Mesendoderm (in vitro differentiated cells): ENCODE measurements at places on chromosomes 12 and 14.

GRCh38 chr12:91172096-91172495 lies 10.5 kb downstream of the DCN start:
- no peak for DNase-seq

GRCh38 chr12:98725476-98726247 lies 80.6 kb downstream of the APAF1 start:
- peak; percentile 71 for DNase-seq

DNA sequence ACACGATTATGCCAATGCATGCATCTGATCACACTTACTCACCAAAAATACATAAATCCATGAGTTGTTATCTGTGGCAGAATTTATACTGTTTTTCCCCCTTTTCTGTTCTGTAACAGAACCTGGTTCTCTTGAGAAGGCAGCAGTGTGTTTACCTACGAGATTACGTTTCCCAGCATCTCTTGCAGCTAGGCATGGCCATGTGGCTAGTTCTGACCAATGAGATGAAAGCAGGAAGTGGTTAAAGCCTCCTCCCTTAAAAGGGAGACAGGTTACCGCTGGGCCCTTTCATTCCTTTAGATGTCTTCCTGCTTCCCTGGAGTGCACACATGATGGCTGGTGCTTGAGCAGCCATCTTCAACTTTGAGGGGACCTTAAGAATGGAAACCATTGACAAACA lies 11.7 kb upstream of the ASPG start:
- no peak for DNase-seq

- DNase-seq = peak; percentile 42
Observed at GRCh38 chr12:30417697-30418231, 277.9 kb downstream of the IPO8 start.

- no peak for DNase-seq
Observed at GRCh38 chr12:91127306-91127705, 16.0 kb upstream of the LUM start.

GRCh38 chr12:79414252-79414651 lies 276.5 kb downstream of the PAWR start:
- DNase-seq = no peak

DNA sequence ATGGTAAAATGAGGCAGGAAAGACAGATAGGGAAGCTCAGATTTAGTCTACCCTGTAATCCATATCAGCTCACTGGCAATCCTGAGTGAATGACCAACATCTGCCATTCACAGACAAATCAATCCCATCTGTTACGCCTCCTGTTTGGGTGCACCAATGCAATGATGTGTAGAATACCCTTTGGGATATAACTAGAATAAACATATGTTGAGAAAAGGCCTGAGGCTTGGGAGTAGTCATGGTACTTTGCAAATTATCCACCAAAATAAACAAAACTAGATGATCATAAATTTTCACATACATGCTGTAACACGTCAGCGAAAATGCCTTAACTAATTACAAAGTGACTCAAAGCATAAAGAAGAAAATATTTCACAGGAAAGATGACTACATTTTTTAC lies 78.8 kb downstream of the KCNC2 start:
- DNase-seq = no peak

- peak; percentile 27 for DNase-seq
Observed at GRCh38 chr14:34843011-34843554, 32.1 kb downstream of the BAZ1A start.

GRCh38 chr12:9692909-9693308 lies 23.4 kb downstream of the CLEC2D start:
- no peak for DNase-seq

DNA sequence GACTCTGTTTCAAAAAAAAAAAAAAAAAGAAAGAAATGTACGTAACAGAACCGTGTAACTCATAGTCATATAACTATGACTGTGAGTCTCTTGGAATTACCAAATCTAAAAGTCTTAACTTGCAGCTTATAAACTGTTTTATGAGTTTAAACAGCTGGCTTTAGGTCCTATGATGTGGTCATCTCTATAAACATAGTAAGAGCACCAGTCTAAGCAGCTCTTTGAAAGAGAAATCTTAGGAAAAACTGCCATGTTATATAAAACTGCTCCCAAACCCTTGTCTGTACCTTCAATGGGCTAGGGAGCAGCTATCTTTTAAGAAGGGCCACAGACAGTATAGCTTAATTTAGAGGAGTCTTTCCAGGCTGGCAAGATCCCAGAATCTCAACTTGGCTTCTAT lies 115.5 kb upstream of the AEBP2 start:
- DNase-seq = no peak

GRCh38 chr14:99391671-99392070 lies 89.0 kb downstream of the SETD3 start:
- no peak for DNase-seq

- DNase-seq = no peak
Observed at GRCh38 chr12:5489760-5490406, 58.0 kb downstream of the NTF3 start.

DNA sequence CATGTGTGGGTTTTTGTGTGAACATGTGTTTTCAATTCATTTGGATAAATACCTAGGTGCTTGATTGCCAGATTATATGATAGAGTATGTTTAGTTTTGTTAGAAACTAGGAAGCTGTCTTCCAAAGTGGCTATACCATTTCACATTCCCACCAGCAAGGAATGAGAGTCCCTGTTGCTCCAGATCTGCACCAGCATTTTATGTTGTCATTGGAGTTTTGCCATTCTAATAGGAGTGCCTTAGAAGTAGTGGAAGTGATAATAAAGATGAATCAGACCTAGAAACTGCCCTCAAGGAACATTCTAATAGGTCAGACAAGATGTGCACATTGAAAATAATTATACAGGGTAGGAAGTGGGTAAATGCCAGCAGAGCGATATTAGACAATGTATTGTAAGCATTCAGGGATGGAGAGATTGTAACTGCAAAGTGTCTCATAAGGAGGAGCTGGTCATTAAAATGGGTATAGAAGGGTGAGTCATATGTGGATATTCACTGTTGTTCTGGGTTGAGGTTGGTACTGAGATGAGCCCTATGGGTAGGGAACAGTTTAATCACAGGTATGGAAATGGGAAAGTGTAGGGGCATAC lies 71.4 kb downstream of the MNAT1 start:
- no peak for DNase-seq

DNA sequence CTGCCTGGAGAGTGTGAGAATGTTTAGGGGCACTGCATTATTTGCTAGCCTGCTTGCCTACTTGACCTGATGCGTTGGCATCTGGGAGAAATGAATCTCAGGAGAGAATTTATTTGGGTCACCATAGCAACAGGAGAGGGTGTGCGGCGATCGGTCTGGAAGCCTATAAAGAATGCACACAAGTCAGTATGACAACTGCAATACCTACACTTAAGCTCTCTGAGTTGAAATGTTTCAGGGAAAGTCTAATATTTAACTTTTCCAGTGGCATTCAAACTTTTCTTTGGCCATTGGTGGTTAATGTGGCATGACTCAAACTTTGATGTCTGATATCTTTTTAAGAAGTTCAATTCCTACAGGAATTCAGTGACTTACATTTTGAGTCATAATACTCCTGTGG lies 205.1 kb downstream of the NEDD1 start:
- no peak for DNase-seq

DNA sequence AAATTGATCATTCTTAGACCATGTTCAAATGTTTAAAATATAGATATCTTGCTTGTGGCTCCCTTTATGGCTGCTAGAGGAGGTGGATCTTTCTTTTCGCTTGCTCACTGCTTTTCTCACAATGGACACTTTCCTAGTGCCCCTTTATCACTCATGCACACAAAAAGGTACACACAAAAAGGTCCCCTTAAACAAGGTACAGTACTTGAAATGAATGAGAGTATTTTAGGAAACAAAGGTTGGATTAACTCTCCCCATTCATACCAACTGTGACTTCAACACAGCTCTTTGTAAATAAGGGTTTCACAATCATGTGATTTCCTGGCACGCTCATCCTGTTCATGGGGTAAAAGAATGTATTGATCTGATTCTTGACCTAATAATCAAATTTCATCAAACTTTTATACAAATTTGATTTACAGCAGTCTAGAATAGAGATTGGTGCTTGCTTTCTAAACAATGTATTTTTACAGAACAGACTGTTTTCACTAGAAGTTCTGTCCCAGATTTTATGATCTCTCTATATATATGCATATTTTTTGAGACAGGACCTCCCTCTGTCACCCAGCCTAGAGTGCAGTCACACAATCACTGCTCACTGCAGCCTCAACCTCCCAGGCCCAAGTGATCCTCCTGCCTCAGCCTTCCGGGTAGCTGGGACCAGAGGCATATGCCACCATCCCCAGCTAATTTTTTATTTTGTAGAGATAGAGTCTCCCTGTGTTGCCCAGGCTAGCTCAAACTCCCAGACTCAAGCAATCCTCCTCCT lies 34.4 kb upstream of the EPS8 start:
- DNase-seq = no peak

DNA sequence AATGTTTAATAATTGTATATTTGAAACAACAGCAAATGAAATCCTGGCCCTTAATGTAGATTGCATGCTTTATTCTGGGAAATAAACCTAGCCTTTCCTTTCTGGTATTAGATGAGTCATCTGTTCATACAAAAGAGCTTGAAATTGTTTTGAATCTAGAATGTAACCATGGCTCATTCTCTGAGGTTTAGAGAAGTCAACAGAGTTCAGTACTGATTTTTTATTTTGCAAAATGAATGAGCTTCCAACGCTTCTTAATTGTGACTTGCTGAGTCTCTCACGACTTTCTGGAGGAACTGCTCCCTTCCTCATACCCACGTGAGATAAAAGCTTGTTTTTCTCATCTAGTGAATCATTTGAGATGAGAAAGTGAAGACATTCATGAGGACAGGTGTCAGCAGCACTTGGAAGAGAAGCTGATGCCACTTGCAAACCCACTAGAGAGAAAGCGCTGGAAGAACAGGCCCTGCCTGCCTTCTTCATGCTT lies 509.6 kb downstream of the VRK1 start:
- no peak for DNase-seq

GRCh38 chr12:8081251-8081920 lies 688 bp upstream of the NECAP1 start:
- no peak for DNase-seq

DNA sequence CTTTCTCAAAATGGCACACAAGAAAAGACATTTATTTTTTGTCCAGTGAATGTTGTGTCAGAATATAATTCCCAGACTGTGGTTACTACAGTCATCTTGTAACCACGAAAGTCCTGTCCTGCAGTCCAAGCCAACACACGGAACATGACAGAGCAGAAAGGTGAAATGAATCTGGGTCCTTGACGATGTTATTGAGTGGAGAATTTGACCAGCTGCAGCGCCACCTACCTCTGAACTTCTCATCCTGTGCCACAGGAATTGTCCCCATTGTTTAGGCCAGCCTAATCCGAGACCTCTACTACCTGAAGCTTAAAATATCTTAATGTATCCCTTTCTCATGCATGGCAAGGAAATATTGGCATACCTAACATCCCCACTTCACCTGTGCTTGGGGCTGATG lies 64.1 kb upstream of the OTX2 start:
- peak; percentile 78 for DNase-seq

DNA sequence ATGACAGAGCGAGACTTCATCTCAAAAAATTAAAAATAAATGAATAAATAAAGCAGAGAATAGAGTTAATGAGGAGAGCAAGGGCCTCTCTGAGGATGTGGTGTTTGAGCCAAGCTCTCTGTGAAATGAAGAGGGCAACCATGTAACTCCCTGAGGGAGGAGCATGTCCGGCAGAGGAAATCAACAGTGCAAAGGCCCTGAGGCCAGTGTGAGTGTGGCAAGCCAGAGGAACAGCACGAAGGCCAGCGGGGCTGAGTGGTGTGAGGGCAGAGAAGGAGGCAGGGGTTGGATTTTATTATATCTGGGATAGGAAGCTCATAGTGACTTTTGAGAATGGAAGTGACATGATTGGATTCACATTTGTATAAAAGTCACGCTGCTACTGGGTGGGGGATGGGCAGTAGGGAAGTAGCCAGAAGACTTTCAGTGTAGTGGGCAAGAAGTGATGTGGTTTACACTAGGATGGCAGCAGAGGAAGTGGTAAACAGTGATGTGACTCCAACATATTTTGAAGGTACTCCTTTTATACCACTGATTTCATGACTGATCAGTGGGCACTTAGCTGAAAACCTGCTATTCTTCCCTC lies 10.3 kb upstream of the LRP1-AS start:
- DNase-seq = no peak

GRCh38 chr12:121789800-121790728 lies 3.4 kb downstream of the RHOF start:
- DNase-seq = peak; percentile 47

DNA sequence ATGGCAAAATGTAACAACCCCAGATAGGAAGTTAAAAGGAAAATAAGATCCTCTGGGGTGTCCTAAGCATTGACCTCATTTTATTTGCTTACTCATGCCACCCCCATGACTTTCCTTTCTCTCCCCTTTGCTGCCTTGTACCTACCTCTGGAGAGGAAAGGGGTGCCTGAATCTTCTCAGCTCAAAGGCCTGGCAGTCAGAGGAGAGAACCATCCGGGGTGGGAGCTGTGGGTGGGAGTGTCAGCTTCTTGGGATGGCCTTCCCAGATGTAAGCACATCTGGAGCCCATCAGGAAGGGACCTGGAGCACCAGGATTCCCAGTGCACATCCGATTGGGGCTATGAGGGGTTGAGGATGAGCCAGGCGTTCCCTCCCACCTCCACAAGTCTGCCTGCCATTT lies 5.2 kb upstream of the ITGA5 start:
- no peak for DNase-seq

DNA sequence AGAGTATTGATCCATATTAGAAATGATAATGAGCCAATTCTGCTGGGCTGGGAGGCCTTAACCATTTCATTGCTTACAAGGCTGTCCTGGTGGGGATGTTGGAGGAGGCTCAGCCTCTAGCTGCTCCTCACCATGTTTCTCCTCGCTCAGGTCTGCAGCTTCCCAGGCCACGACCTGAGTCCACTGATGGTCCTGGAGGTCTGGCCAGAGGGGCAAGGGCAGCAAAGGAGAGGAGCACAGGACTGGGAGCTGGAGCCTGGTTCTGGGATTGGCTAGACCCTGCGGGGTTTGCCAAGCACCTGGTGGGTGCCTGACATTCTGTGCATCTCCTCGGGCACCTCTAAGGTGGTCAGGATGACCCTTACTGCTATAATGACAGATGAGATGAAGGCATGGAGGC lies 92.6 kb downstream of the KIF26A start:
- no peak for DNase-seq

DNA sequence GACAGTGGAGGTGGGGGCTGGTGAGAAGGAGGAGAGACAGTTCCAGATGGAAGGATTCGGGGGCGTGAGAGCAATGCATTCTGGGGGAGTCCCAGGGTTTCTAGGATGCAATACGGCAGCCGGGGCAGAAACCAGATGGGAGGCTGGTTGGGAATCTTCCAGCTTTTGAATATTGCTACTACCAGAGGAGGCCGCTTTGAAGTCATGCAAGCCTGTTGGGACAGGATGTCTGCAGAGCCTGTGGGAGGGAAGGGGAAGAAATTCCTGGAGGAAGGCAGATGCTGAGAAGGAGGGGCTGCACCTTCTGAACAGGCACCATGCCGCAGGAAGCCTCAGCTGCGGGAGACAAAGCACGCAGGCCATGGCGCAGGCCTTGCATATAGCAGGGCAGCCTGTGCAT lies 105.4 kb downstream of the APAF1 start:
- peak; percentile 74 for DNase-seq

GRCh38 chr14:23285530-23286019 lies 357 bp downstream of the HOMEZ start:
- no peak for DNase-seq

GRCh38 chr12:88243982-88244381 lies 101.9 kb downstream of the TMTC3 start:
- no peak for DNase-seq
